ENCODE measurements at places on chromosomes 5 and 9. TPM values are rescaled to one million over a fixed set of nuclear protein-coding genes. Genes with fewer than 3 reads are reported as not detected.

The FOXD4L5 gene
- total RNA-seq, result not detected

The SLC6A18 gene
- total RNA-seq, result not detected

The SVEP1 gene
- total RNA-seq, result 11.3 TPM

The FAM221B gene
- total RNA-seq, result not detected

The C9orf85 gene
- total RNA-seq, result 11.8 TPM

The ACTBL2 gene
- total RNA-seq, result 3.2 TPM

The TLX3 gene
- not detected for total RNA-seq

The RNF183 gene
- not detected for total RNA-seq

The TMEFF1 gene
- under 0.01 TPM for total RNA-seq

The C9orf153 gene
- not detected for total RNA-seq

The CCDC152 gene
- total RNA-seq, result 1.4 TPM

The TESK1 gene
- 14.4 TPM for total RNA-seq

The SEMA6A gene
- total RNA-seq, result not detected

The FLT4 gene
- total RNA-seq, result not detected

The LCN15 gene
- total RNA-seq, result not detected

Data from myometrial cell (primary cell).